ENCODE measurements at places on chromosomes 7 and 10.

GRCh38 chr7:128247640-128248194 lies 6.6 kb downstream of the LEP start:
- no peaks in the 10 kb centered on the region for H3K4me1 ChIP-seq
- H3K27me3 ChIP-seq = no peaks in the 10 kb centered on the region
- H3K36me3 ChIP-seq = no peaks in the 10 kb centered on the region

- H3K27me3 ChIP-seq = no peaks in the 10 kb centered on the region
- no peaks in the 10 kb centered on the region for H3K36me3 ChIP-seq
Measured at GRCh38 chr7:73995821-73996511, 32.0 kb upstream of the ELN start.

DNA sequence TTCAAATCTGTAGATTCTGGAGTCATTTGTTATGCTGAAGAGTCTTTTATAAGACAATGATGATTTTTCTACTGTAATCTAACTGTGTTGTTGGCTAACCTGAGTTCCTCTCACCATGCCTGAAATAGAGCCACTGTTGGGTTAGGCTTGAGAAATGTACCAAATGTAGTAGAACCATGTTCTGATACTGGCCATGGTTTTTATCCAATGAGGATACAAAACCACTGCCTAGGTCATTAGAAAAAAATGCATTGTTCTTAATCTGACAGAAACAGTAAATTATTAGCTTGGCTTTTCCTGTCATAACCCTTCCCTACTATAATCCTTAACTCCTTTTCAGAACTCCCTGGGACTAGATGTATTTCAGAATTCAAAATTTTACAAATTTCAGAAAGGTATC lies 86.6 kb downstream of the RAPGEF5 start:
- H3K27ac ChIP-seq = no peak overlapping the region
- H3K4me3 ChIP-seq = no peak overlapping the region
- H3K4me1 ChIP-seq = peaks cover 16% of the 10 kb centered on the region
- no peak for DNase-seq
- H3K36me3 ChIP-seq = no peaks in the 10 kb centered on the region

DNA sequence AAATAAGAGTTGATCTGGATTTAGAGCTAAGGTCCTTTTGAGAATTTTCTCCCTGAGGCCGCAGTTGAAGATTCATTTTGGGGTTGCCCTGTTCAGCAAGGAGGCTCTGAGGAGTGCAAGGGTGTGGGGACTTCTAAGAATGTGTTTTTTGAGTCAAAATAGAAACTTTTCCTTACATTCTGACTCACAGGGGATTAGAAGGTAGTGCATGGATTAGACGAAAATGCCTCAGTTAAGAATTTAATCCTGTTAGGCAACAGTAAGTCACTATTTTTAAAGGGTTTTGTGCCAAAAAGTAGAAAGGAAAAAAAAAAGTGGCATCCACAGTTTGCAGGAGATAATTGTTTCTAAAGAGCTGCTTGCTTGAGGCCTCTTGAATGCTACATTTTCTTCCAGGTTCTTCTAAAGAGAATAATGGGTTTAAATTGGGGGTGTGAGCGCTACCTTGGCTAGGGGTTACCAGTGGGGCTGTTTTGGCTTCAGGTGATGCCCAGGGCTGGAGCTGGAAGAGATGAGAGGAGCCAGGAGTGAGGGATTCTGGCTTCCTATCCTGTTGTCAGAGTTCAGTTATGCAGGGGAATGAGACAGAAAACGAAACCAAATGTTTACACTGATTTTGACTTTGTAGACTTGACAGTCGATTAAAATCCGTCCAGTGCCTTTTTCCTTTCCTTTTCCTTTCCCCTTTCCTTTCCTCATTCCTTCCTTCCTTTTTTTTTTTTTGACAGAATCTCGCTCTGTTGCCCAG lies 52.9 kb downstream of the BAMBI start:
- DNase-seq = no peak
- H3K27me3 ChIP-seq = no peaks in the 10 kb centered on the region
- H3K27ac ChIP-seq = no peak overlapping the region
- no peaks in the 10 kb centered on the region for H3K4me1 ChIP-seq
- no peaks in the 10 kb centered on the region for H3K36me3 ChIP-seq

DNA sequence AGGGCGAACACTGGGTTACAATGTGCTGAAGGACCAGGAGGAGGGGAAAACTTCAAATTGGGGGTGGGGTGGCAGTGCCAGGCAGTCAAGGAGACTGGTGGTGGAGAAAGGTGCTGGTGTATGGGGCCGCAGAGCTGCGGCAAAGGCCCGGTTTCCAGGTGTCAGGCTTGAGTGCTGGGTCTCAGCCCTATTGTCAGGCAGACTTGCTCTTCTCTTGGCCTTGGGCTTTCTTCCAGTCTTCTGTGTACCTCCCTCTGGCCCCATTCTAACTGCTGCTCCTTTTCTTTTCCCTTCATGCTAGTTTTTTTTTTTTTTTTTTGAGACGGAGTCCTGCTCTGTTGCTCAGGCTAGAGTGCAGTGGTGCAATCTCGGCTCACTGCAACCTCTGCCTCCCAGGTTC lies 51.0 kb downstream of the POLR3A start:
- H3K27ac ChIP-seq = no peak overlapping the region
- no peaks in the 10 kb centered on the region for H3K36me3 ChIP-seq
- H3K27me3 ChIP-seq = no peaks in the 10 kb centered on the region
- no peak for DNase-seq
- H3K4me3 ChIP-seq = no peak overlapping the region

DNA sequence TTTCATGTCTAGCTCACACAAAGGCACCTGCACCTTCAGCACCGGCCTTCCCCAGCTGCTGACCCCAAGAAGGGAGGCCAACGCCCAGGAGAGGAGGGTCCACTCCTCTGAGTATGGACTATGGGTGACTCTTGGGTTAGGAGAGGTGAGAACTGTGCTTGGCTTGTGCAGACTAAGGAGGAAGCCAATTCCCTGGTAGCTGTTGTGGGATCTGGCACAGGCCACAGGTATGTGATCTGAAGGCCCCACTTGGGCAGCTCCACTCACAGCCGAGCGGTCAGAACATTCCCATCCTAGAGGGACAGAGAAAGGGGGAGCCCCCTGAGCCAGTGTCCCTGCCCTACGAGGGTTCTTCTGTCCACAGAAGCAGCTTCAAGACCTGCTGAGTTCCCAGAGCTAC lies 52.8 kb upstream of the FIGNL1 start:
- H3K27ac ChIP-seq = no peak overlapping the region
- no peaks in the 10 kb centered on the region for H3K36me3 ChIP-seq
- H3K4me1 ChIP-seq = no peaks in the 10 kb centered on the region
- H3K4me3 ChIP-seq = no peak overlapping the region
- no peaks in the 10 kb centered on the region for H3K27me3 ChIP-seq
- no peak for DNase-seq

DNA sequence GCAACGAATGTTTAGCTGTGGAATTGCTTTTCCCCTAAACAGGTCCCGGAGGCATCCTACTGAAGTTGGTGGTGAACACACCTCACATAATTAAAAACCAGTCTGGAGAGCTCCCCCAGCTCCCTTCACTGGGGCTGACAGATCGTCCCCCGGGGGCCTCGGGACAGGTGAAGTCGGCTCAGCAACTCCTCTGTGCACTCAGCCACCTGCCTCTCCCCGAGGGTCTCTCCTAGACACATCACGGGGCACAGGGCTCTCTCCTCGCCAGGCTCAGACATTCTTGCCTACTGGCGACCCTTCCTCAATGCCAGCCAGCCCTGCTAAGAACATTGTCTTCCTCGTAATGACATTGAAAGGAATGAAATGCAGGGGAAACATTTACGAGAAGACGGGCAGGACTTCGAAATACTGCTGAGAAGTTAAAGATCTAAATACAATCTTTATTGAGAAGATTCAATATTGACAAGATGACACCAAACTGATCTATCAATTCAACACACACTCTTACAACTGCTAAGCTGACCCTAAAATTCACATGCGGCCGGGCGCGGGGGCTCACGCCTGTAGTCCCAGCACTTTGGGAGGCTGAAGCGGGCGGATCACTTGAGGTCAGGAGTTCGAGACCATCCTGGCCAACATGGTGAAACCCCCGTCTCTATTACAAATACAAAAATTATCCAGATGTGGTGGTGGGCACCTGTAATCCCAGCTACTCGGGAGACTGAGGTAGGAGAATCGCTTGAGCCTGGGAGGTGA lies 88.1 kb upstream of the DNAAF5 start:
- no peaks in the 10 kb centered on the region for H3K4me1 ChIP-seq
- no peak overlapping the region for H3K27ac ChIP-seq
- DNase-seq = no peak
- no peaks in the 10 kb centered on the region for H3K27me3 ChIP-seq
- no peaks in the 10 kb centered on the region for H3K36me3 ChIP-seq
- no peak overlapping the region for H3K4me3 ChIP-seq

GRCh38 chr7:154781369-154782303 lies 221.3 kb downstream of the PAXIP1 start:
- no peak overlapping the region for H3K4me3 ChIP-seq
- no peak overlapping the region for H3K27ac ChIP-seq
- no peak for DNase-seq
- H3K36me3 ChIP-seq = no peaks in the 10 kb centered on the region

DNA sequence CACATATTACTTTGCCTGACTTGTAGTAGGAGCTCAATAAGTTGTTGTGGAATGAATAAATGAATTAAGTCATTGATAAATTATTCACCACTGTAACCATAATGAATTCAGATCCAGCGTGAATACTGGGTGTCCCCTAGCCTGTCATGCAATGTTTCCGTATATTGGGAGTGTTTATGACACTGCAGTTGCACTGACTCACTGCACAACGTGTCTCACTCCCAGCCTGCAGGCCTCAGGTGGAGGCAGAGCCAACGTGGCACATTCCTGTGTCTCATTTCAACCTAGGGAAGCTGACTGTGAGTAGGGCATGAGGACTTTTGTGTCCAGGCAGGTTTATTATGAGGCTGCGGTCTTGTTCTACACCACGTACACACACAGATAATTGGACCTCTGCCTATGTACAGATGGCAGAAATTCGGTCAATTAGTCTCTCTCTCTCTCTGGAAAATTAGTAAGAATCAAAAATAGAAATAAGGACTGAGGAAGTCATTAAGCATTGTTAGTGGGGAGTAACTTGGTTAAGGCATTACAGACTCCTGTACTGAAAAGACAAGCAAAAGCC lies 299.1 kb upstream of the IGFBP3 start:
- no peak overlapping the region for H3K27ac ChIP-seq
- no peak overlapping the region for H3K4me3 ChIP-seq
- no peaks in the 10 kb centered on the region for H3K36me3 ChIP-seq
- H3K4me1 ChIP-seq = no peaks in the 10 kb centered on the region

GRCh38 chr7:111089822-111090426 lies 1.0 kb upstream of the LRRN3 start:
- H3K36me3 ChIP-seq = no peaks in the 10 kb centered on the region
- DNase-seq = peak; percentile 83
- no peak overlapping the region for H3K4me3 ChIP-seq
- no peaks in the 10 kb centered on the region for H3K27me3 ChIP-seq
- H3K27ac ChIP-seq = no peak overlapping the region

DNA sequence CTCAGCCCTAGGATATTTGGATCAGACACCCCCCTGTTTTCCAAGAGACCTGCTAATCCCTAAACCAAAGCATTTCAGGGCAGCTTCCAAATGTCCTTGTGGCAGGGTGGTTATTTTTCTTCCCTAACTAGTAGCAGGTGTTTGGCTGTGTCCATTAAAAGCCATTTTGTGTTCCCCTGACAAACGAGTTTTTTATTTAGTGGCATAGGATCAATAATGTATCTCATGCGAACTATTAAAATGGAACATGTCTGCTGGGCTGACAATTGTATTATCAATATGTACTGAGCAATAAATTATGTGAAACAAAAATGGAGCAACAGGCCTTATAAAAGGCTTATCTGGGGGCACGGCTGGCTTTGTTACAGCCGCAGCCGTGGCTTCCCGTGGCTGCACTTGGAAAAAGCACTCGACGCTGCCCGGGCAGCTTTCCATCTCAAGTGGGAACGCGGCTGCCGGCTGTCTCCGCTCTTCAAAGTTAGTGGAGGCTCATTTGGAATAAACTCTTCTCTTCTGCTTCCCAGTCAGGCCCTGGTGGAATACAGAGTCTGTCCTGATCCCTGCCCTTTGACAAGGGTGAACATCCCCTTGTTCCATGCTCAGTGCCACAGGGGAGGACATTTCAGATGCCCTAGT lies 554.3 kb downstream of the TYW1 start:
- H3K4me3 ChIP-seq = no peak overlapping the region
- DNase-seq = no peak
- H3K27me3 ChIP-seq = no peaks in the 10 kb centered on the region
- no peak overlapping the region for H3K27ac ChIP-seq
- H3K4me1 ChIP-seq = no peaks in the 10 kb centered on the region

GRCh38 chr10:120108916-120109315 lies 216.4 kb downstream of the SEC23IP start:
- DNase-seq = no peak
- H3K27ac ChIP-seq = no peak overlapping the region
- H3K4me1 ChIP-seq = no peaks in the 10 kb centered on the region

DNA sequence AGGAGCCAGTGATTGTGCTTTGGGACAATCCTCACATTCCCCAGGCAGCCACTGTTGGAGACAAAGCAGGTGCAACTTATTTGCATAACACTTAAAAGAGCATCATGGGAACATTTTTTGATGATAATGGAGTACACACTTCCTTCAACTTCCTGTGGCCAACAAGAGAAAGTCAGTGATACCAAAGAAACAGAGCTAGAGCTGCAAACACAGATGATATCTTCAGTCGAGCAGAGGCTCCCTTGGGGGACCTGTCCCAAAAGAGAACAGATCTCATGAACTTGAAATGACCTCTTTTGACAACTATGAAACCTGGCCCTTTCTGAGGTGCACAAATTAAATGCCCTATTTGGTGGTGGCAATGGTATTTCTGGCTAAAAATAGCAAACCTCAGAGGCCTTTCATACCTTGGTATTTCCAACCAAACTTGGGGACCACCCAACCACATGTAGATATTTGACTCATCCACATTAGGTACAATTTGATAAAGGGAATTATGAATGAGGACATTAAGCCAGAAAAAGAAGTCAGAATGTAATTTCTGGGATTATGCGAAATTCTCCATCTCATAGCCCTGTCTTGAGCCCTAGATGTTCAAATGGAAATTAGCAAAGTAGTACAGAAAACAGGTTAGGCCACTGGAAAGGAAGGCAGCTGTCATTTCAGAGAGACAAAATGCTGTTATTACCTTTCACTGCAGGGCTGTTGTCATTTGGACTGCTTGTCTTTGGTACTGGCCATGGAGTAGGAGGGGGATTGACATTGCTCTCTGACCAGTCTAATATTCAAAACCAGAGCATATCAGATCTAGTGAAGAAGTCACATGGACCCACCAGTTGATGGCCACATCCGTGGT lies 146.2 kb downstream of the ICA1 start:
- peak overlapping the region; percentile 73 for H3K27ac ChIP-seq
- peak; percentile 82 for DNase-seq
- no peaks in the 10 kb centered on the region for H3K36me3 ChIP-seq
- H3K4me1 ChIP-seq = peaks cover 36% of the 10 kb centered on the region
- no peak overlapping the region for H3K4me3 ChIP-seq

GRCh38 chr10:127887541-127888415 lies 5.0 kb downstream of the CLRN3 start:
- H3K27me3 ChIP-seq = no peaks in the 10 kb centered on the region
- H3K36me3 ChIP-seq = no peaks in the 10 kb centered on the region
- no peak overlapping the region for H3K27ac ChIP-seq
- DNase-seq = no peak

- DNase-seq = no peak
- no peak within 1 kb of the TSS for H3K27ac ChIP-seq
- H3K4me1 ChIP-seq = no peaks in the 10 kb centered on the region
Measured at GRCh38 chr10:133087679-133088178, at the start of gene ADGRA1. TSS of gene ADGRA1 (plus strand) at chr10:133087924. CDS start at chr10:133088910, 986 bp downstream.

- peak overlapping the region; percentile 29 for H3K4me3 ChIP-seq
- H3K27me3 ChIP-seq = peaks cover 94% of the 10 kb centered on the region
- H3K27ac ChIP-seq = no peak overlapping the region
- H3K36me3 ChIP-seq = no peaks in the 10 kb centered on the region
- peak; percentile 38 for DNase-seq
Measured at GRCh38 chr7:149787428-149788299, 14.3 kb upstream of the ZNF467 start.
